ENCODE measurements at places on chromosomes 3 and 15. TPM values are rescaled to one million over a fixed set of nuclear protein-coding genes. Genes with fewer than 3 reads are reported as not detected.

The CDV3 gene
- total RNA-seq = 195 TPM

The CGNL1 gene
- not detected for total RNA-seq

The SLC27A2 gene
- total RNA-seq = 12.5 TPM

The GOLGA8Q gene
- 5.5 TPM for total RNA-seq

The LYZL4 gene
- not detected for total RNA-seq

DNA sequence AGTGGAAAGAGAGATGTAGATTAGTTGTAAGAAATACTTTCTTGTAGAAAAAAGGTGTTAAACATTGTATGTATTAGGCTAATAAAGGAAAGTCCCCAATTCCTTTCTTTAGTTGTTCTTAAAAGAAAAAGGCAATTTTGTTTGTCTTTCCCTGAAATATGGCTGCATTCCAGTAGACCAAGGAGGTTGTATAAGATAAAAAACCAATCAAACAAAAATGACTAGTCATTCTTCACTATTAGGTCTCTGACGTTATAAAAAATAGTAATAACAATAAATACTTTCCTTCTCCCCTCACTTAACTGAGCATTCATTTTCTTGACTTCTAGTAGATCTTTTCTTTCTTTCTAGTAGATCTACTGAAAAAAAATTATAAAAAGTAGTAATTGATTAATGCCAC is 8.6 kb upstream of the PPM1L start:
- DNase-seq = no peak

GRCh38 chr3:123660141-123660675 is 75.4 kb upstream of the HACD2 start:
- DNase-seq = no peak

GRCh38 chr3:10370429-10370828 is 49.5 kb upstream of the SEC13 start:
- no peak for DNase-seq

- no peak for DNase-seq
Observed at GRCh38 chr15:89754361-89755154, 3.5 kb upstream of the MESP1 start.

DNA sequence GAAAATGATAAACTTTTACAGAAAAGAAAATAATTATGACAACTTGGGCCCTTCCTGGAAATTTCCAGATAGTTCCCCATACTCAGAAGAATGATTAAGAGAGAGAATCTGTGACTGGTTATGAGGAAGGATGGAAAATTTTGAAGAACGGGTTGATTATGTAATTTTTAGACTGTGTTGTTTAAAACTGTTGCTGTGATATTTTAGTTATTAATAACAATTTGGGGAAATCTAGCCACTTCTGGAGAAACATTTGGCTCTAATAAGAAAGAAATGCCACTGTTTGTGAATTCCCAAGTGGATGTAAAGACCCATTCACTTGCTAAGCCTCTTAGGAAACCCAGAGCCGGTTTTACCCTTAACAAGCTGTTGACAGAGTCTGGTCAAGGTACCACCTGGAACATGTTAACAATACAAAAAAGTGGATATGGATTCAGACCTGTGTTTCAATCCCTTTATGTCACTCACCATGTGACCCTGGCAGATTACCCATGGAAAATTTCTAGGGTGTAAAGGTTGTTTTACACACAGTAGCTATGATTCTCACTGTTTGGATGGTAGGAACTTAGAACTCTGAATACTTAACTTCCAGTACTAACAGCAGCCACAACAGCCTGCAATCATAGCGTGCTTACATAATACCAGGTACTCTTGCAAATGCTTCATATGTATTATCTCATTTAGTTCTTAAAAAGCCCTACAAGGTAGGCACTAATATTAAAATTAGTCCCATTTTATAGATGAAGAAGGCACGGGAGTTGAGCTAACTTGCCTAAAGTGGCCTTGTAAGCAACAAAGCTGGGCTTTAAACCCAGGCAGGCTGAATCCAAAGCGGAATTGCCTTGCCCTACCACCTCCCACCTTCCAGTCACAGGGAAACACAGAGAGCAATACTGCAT is 32.0 kb downstream of the ZBTB38 start:
- no peak for DNase-seq

GRCh38 chr15:92068121-92068520 is 214.6 kb downstream of the SLCO3A1 start:
- DNase-seq = no peak

DNA sequence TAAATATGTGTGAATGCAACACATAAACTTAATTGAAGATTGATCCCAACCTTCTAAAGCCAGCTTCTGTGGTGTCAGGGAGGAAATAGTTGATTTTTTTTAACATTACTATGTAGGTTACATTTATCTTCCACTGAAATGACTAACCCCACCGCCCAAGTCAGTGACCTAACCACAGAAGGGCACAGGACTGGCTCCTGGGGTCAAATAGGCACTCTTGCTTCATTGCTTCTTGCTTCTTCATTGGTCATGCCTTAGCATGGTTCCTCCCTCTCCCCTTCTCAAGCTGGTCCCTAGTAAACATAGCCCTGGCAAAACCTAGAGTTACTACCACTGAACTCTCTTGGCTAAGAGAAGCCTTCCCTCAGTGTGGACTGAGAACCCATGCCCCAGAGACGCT is 12.3 kb downstream of the EIF1B start:
- no peak for DNase-seq

DNA sequence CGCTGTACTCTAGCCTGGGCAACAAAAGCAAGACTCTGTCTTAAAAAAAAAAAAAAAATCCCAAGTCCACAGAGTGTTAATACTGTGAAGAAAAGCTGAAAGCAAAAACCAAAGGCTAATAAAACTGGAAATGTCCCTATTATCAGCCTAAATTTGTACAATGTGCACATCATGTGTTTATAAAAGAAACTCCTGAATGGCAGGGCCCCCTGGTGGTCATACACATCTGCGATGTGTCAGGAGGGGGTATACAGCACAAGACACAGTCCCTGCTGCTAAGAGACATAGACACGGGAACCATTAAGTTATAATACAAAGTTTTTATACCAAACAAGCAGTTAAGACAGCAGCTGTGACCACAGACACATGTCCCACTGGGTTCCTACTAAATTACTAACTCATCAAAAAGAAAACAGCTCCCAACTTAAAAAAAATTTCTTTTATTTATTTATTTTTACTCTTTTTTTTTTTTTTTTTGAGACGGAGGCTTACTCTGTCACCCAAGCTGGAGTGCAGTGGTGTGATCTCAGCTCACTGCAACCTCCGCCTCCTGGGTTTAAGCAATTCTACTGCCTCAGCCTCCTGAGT is 31.0 kb downstream of the IDH2 start:
- DNase-seq = peak; percentile 90

DNA sequence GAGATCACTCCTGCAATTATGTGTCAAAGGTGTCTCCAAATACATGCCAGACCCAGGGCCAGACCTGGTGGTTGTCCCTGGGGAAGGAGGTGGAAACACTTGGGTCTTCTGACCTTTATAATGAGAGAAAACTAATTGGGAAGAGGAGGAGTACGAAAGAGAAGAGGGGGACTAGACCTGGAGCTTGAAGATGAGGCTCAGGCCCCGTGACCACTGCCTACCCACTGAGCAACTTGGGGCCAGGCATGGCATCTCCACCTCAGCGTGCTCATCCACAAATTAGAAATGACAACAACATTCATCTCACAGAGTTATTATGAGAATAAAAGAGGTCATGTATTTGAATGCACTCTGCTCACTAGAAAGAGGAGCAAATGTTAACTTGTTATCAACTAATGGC is 19.4 kb upstream of the SPTBN5 start:
- no peak for DNase-seq

GRCh38 chr3:186236357-186237020 is 125.5 kb downstream of the DGKG start:
- no peak for DNase-seq

DNA sequence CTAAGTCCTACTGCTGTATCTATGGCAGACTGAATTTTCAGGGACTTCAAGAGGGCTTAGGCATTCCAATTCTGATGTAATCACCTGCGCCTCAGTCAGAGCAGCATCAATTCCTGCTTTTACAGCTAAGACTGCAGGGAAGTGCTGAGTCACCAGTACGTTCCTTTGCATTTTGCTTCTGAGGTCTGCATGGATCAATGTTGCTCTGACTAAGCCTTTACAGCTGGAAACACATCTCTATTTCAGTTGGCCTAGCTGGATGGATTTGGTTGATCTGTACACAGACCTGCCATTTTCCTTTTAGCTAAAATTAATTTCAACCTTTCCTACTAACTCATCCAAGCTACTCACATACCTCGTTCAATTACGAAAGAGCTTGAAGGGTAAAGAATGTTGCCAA is 51.3 kb downstream of the ETV5 start:
- DNase-seq = no peak

GRCh38 chr15:33646744-33647143 is 321.6 kb upstream of the CHRM5 start:
- no peak for DNase-seq

GRCh38 chr15:26201177-26201858 is 338.2 kb upstream of the ATP10A start:
- DNase-seq = no peak

DNA sequence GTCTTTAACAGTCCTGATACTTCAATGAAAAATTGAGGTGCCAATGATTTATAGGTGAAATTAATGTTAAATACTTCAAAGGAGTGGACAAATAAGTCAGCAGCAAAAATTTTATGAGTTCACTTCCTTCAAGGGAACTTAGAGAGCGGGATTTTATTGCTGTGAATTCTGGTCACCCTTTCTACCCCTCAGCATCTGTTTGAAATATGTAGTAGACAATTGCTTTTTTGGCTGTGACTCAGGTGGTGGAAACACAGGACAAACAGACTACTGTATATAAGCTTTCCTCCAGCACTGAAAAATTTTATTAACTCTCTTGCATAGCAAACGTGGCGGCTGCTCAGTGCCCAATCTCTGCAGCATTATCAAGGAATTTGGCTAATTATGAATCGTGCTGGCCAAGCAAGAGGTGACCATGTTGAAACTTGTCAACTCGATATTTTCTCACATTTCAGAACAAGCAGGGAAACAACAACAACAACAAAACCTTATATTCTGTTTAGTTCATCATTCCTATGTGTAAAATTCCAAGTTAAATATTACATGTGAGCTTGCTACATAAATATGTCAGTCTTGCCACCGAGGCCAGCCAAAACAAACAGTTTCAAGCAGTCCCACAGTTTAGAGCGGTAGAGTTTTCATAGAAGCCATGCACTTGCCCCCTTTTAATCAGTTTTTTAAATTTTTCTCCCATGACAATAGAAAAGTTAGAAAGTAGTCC is 420.2 kb downstream of the FOXP1 start:
- no peak for DNase-seq

- peak; percentile 94 for DNase-seq
Observed at GRCh38 chr3:170357176-170358041, at the start of gene SKIL. Gene SKIL, plus strand, starts transcription at chr3:170357715. Its CDS starts 2,617 bp downstream, at chr3:170360332.

DNA sequence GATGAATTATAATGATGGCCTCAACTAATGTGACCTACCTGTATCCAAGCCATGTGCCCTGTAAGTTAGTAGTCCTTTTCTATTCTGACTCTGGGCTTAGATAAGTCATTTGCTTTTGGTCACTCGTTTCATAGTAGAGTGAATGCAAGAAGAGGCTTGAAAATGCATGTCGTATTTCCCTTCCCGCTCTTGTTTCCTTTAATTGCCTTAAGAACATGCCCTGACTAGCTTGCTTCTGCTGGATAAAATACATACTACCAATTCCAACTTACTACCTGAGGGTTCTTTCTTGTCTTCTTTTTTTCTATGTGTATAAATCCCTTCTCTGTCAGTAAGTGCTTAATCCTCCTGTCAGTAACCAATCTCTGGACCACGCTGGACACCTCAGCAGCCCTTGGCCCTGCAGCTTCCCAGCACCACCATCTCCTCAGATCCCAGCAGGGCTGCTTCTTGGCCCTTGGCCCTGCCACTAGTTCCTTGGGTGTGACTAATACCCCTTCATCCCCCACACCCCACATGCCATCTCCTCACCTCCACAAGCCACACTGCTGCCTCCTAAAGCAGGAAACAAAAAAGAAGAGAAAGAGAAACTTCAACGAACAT is 771.7 kb downstream of the IGSF11 start:
- no peak for DNase-seq

DNA sequence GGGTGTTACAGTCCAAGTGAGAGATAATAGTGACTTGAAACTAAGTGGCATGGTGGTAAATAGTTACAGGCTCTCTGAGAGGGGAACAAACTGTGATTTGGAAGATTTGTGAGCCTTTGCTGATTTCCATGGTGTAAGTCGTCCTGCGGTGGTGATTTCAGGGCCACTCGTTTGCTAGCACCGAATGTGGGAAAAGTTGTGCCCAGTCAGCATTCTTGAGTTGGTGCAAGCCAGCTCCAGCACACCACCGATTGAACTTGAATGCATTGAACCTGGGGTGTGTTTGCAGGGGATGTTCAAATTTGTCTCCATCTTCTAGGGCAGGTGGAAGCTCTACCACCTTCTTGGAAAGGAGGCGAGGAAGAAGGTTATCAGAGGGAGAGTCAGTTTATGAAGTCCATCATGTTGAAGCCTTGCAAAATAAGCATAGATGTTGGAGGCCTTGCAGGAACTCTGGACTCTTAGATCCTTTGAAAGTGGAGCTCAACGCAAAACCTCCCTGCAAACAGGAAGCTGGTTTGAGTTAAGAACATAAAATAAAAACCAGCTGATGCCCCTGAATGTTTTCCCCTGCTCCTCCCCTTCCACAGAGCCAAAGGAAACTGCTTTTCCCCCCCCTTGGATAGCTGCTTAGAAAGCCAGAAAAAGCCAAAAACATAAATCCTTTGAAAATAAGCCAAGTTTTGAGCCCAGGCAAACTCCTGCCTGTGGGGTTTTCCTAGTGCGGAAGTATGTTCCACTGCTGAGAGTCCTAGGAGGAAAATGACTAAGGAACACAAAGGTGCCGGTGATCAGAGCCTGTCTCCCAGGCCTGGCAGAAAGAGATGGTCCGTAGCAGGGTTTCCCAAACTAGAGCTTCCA is 21.9 kb downstream of the MAPKBP1 start:
- DNase-seq = no peak

DNA sequence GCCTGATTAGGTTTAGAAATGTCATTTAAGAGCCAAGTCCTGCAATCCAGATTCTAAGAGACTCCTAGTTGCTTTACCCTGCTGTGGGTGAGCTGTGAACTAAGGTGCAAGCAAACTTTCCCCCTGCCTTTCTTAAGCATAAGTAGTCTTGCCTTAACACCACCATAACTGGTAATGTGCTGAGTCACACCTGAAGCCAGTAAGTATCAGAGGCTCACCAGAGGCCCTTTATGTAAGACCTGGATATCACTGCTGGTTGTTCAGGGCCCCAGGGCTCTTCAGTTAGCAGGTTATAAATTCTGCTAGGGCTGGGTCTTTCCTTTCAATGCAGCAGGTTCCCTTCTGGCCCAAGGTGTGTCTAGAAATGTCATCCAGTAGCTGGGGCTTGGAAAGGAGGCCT is 509.9 kb downstream of the VGLL3 start:
- no peak for DNase-seq

GRCh38 chr3:150830094-150830681 is 67.2 kb upstream of the SIAH2 start:
- peak; percentile 26 for DNase-seq

GRCh38 chr3:39280571-39280970 is 735 bp upstream of the CX3CR1 start:
- peak; percentile 17 for DNase-seq

GRCh38 chr3:179766416-179767133 is 113.7 kb downstream of the USP13 start:
- DNase-seq = no peak

All from activated CD8-positive, alpha-beta T cell treated with anti-CD3 and anti-CD28 coated beads, Interleukin-2, amount 10 ng/mL, durations not matched to agents 7 days and 5 days (primary cell).